HT-29 (cell line): ENCODE measurements at places on chromosomes 6 and 20.

DNA sequence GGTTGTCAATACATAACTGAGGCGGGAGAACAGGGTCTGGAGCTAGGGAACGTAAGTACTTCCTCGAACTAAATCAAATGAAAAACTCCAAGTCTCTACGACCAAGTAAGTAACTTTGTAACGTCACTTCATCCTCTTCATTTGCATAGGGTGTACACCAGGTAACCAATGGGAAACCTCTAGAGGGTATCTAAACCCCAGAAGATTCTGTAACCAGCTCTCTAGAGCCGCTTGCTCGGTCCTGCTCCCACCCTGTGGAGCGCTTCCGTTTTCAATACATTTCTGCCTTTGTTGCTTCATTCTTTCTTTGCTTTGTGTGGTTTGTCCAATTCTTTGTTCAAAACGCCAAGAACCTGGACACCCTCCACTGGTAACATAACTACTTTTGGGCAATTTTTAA is 133.5 kb upstream of the TMEM170B start:
- DNase-seq: no peak

GRCh38 chr20:8507231-8507630 is 375.2 kb downstream of the PLCB1 start:
- DNase-seq: no peak

DNA sequence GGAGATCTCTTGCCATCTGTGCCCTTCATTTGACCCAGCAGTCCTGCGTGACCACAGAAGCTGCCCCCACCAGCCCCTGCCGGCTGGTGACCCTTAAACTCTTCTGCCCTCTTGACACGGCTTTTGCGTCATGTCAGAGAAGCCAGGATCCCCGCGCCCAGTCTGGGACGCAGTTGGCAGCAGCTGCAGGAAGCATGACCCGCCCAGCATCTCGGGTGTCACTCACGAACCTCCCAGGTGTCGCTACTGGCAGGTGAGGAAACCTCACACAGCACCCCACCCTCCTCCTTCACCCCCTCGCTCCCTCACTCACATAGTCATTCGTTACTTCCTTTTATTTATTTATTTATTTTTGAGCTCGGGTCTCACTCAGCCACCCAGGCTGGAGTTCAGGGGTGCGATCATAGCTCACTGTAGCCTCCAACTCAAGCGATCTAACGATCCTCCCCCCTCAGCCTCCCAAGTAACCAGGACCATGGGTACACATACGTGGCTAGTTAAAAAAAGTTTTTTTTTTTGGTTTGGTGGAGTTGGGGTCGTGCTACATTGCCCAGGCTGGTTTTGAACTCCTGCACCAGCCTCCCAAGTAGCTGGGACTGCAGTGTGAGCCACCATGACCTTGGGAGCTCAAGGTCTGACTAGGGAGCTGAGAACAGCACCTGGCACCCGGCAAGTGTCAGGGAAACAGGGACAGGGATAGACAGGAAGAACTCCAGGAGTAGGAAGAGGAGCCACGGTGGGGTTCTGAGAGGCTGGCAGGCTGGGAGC is 14.1 kb upstream of the SPDEF start:
- no peak for DNase-seq

DNA sequence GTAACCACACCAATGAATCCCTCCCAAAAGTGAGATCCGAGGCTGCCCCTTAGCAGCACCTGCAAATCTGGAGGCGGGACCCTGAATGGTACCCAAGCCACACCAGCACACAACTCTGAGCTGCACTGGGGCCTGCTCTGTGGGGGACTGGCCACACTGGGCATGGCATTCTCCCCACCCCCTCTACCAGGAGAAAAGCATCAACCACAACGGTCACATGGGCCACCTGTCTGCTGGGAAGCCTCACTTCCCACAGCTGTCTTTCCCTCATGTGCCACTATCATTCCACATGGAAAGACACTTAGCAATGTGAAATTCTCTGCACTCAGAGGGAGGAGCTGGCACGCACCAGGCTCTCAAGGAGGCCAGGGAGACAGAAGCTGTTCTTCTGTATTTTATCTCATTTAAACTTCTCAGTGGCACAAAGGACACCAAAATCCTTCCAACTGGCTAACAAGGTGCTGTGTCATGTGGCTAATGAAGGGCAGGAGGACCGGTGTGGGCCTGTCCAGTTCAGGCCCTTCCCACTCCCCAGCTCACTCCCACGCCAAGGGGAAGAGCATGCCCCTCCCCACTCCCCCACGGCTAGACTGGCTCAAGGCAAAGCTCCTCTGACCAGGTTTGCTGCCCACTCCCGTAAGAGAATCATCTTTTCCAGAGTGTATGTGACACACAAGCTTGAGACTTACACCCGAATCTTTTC is 19.0 kb downstream of the YTHDF1 start:
- DNase-seq: no peak

- DNase-seq: no peak
Observed at GRCh38 chr20:16692442-16692841, 37.4 kb upstream of the SNRPB2 start.

GRCh38 chr6:34673064-34673463 is 23.5 kb downstream of the ILRUN start:
- no peak for DNase-seq

GRCh38 chr6:36714511-36714910 is 16.9 kb downstream of the RAB44 start:
- DNase-seq: no peak

DNA sequence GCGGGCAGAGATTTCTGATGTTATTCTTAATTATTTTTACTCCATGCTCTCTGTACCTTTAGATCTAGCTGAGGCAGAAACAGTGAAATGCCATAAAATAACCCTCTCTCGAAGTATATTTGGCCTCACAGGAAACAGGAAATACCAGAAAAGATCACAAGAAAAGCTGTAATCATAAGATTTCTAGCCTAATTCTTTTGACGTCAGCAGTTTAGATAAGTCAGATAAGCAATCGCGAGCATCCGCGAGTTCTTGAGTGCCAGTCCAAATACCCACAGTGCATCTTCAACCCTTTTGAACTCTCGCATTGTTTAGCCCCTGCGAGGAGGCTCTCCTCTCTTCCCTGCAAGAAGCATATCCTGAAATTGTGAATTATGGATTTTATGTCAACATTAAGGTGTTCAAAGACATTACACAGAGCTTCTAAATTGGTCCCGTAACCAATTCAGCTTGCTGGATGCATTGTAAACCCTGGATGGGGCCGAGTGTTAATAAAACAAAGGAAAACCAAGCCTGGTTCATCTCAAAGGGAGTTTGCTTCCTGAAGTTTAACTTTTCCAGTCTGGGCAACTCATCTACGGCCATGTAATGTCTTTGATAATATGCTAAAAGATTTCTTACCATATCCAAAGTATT is 198.9 kb downstream of the MTFR2 start:
- DNase-seq: no peak

DNA sequence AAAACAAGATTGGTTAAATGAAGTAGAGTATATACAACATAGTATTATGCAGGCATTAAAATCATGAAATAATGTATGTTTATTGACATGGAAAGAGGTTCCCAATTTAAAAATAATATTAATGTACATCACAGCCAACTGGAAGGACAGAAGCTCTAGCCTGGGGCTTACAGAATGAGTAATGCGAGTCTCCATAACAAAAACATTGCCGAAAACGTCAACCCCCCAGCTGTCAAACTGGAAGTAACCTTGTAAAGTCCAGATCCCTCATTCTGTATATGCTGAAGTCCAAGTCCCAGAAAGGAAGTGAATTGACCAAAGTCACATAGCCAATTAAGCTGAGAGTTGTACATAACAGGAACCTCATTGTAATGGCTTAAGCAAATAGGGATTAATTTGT is 128.7 kb upstream of the ECI2 start:
- DNase-seq: no peak

DNA sequence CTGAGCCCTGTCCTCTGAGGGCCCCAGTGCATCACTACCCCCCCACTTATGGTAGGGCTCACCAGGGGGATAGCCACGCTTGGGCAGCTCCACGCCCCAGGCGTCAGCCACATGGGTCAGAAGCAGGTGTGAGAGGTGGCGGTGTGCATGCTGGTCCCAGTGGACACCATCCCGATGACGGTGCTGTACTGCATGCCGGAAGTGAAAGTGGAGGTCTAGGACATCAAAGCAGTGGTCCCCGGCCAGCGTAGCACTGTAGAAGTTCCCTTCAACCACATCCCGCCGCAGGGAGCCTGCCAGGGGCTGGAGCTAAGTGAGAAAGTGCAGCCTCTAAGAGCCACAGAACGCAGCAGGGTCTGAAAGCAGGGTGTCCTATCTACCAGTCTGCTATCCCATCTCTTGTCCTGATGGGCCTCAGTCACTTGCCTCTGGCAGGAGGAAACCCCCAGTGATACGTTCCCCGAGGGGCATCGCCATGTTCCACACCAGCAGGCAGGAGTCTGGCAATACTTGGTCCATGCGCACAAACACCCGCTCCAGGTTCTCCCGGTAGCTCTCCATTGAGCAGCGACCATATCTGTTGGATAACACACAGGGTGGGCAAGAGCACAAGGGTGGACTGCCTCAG is 2.2 kb downstream of the PCED1A start:
- no peak for DNase-seq

- no peak for DNase-seq
Observed at GRCh38 chr6:162294029-162294428, 433.5 kb downstream of the PRKN start.

DNA sequence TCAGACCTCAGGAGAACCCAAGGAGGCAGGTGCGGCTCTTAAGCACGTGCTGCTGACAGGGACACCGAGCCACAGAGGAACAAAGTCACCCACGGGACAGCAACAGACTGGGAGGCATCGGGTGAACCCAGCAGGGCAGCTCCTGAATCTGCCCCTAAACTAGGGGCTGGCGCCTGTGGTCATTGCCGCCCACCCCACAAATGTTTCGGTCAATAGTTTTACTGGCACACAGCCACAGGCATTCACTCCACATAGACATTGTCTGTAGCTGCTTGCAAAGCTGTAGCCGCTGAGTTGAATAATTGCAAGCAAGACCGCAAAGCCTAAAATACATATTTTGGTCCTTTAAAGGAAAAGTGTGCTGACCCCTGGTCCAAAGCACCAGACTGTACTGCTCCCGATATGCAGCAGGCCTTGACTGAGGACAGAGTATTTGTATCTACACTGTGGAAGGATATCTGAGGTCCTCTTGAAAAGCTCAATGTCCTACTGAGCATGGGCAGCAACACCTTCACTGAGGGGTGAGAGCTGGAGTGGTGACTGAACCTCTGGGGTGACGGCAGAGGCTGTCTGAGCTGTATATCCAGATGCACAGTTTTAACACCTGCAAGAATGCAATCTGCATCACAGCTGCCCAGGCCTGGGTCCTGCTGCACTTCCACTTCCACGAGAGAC is 310.3 kb downstream of the THBS2 start:
- DNase-seq: no peak

- peak; percentile 23 for DNase-seq
Observed at GRCh38 chr6:144335914-144336313, 50.8 kb downstream of the UTRN start.

DNA sequence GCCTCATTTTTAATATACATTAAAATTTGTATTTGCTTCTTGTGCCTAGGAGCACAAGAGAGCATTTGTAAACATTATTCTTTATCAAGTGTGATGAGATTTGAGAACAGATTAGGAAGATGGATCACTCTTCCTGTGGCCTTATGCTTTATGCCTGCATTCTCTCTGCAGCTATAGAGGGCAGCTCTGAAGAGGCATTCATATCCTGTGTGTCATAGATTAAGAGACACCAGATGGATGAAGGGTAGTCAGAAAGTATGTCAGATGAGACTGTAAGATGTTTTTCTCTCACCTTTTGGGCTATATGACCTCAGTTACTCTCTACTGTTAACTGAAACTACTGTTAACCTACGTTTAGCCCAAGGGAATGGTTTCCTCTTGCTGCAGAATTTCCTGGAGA is 61.4 kb downstream of the DNAH8 start:
- DNase-seq: no peak

DNA sequence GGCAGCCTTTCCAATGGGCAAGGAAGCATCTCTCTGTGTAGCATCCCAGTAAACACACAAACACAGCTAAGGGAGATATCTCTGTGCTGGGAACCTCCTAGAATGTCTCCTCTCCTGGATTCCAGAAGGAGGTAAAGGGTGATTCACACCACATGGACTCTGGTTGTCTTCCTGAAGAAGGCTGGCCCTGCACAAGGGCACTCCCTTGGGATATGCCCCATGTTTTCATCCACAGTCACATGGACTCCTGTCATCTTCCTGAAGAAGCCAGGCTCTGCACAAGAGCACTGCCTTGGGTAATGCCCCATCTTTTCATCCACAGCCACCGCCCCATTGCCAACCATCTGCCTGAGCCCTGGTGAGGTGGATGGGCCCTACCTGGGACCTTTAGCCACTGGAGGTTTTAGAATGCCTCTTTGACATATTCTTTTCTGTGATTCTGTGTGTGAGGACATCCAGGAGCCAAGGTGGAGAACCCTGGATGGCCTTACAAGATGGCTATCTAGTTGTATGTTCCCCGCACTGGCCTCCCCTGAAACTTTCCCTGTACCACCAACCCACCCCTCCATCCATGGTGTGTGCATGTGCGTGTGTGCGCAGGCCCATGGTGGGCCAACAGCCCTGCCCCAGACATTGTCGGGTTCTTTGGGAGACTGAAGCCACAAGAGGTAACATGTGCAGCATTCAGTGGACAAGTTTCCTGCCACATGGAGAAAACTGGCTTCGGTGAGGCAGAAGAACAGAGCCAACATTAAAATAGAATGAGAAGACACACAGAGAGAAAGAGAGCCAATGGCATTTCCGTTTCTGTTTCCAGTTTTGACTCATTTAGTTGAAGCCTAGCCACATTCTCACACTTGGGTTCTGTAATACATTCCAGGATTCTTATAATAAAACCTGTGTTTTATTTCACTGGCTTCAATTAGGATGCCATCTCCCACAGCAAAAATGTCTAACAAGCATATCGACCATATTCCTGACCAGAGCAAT is 110.2 kb upstream of the CST7 start:
- DNase-seq: no peak

DNA sequence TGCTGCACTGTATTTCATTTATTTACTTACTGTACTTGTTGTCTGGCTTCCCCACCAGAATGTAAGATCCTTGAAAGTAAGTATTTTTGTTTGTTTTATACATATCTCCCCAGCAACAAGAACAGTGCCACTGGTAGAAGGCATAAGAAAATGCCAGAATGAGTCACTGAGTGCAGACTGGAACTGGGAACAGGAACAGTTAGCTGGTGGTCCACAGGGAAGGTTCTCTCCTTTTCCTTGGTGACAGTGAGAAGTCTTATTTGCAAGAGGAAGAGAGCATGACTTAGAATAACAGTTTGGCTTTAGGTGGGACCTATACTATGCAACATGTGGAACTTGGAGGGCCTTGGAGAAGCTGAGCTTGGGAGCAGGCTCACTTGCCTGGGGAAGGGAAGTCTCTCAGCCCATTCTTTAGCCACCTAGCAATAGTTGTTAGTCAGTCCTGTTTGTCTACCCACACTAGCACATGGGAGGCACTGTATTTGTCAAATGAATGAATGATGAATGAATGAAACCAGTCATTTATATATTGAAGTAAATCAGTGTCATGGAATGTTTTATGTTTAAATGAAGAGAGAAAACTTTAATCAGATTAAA is 203.5 kb downstream of the KCNQ5 start:
- DNase-seq: no peak

DNA sequence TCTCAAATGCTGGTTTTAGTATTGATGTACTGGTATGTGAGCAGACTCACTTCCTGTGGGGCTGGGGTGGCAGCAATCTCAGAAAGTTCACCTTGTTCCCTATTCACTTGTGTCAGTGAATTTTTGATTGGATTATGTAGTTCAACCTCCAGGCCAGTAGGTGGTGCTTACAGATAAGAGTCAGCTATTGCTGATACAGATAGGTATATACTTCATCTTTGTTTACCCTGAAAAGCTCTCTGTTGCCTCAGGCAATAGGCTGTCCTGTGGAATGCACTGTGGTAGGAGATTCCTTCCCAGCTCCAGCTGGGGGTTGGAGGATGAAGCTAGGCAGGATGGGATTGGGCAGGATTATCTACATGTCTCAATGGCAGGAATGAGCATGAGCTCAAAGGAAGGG is 851.2 kb upstream of the EYS start:
- DNase-seq: no peak
